Kidney (tissue), 22 donors: ENCODE measurements at places on chromosomes 1 and 21.

- DNase-seq: no peak
Observed at GRCh38 chr1:246622035-246622652, 55.9 kb downstream of the CNST start.

DNA sequence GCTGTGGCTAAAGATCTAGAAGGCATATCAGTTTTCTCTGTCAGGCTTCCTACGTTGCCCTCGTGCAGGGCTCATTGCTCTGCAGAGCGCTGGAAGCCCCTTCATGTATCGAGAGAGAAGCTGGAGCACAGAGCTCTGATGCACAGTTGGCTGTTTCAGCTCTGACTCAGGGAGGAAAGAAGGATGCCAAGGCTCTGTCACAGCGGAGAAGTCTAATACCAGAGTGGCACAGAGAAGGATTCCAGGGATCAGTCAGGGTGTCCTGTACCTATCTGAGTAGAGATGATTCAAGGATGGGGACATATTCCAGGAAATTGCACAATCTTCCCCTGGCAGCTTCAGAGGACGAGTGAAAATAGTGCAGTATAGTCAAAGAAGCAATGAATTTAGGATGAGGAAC lies 179.2 kb upstream of the FMN2 start:
- DNase-seq: no peak

GRCh38 chr1:197140121-197140520 lies 6.3 kb downstream of the ASPM start:
- DNase-seq: no peak

DNA sequence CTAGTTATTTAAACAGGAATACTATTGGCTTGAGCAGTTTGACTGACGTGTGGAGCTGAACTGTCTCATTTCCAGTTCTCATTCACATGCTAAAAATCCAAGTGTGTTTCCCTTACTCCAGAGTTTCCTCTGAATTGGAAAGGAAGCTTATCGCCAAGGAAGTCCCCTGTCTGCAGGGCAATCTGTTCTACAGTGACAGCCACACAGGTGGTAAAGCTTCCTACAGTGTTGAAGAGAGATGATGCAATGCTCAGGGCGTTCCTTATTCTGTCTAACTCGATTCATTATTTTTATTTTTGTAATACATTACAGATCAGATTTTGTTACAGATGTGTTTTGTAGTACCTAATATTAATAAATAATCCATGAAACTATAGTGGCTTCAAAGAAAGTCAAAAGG lies 41.3 kb downstream of the ADAMTS5 start:
- no peak for DNase-seq

DNA sequence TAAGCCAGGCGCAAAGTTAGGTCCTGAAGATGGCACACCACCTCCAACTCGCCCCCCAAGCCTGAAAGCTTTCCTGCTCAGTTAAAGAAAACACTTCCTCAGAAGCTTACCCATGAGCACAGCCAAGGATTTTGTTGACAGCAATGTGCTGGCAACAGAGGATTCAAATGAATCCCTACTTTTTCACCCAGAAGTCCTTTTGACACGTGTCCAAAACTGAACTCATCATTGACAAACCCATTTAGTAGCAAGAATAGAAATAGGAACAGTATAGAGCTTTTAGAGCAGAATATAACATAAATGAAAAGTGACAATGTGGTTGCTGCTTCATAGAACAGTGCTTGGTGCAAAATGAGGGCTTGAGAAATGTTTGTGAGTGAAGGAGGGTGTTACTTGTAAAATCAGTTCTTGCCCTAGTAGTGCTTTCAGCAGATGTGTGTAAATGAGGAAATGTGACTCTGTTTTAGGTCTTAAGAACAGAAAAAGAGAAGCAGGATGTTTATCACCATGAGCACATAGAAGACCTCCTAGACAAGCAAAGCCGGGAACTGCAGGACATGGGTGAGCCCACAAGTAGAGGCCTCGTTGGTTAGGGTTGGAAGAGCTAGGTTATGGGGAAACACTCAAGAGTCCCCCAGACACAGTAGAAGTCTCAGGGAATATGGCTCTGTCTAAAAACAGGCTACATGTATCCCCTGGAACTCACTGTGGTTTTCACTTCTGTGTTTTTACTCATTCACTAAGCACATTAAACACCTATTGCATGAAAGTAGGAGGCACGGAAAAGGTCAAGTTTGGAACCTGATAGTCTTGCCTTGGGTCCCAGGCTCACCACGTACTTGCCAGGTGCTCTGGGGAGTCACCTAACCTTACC lies 48.6 kb upstream of the TMEM125 start:
- DNase-seq: no peak

DNA sequence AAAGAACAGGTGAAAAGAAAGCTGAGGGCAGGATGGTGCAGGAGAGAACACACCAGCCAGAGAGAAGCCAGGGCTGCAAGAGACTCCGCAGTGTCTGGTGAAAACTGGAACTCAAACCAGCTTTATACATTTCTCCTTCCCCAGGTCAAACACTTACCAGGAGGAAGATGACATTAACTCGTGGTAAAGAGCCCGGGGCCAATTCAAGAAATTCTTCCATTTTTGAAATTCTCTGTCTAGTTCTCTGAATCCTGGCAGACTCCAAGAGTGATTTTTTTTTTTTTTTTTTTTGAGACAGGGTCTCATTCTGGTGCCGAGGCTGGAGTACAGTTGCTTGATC lies 25.8 kb upstream of the SIPA1L2 start:
- DNase-seq: no peak

DNA sequence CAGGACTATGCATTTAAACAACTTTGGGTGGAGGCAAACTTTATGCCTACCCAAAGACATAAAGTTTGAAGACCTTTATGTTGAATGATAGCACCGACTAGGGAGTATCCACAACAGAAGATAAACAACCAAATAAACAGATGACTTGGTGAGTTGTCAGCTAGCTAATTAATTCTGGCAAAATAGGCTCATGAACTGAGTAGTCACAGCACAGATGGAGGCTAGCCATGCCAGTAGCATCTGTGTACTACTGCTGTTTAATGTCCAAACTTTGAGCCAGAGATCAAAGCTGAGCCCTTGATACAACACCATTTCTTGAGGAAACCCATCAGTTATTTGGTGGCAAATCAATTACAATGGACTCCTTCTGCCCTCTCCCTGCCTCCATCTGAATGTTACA lies 40.3 kb upstream of the CCDC190 start:
- no peak for DNase-seq

- DNase-seq: no peak
Observed at GRCh38 chr1:102640872-102641271, 467.4 kb downstream of the COL11A1 start.

DNA sequence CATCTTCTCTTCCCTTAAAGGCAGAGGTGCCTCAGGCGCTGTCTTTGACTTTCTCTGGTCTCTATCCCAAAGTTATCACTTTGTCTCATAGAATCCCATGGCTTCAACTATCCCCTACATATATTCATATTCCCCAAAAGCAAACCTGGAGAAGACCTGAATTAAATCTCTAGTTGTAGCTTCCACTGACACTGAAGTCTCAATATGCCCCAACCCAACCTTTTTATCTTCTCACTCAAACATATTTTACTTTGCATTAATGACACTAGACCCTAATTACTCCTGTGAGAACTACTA lies 354.5 kb upstream of the DUSP10 start:
- no peak for DNase-seq

DNA sequence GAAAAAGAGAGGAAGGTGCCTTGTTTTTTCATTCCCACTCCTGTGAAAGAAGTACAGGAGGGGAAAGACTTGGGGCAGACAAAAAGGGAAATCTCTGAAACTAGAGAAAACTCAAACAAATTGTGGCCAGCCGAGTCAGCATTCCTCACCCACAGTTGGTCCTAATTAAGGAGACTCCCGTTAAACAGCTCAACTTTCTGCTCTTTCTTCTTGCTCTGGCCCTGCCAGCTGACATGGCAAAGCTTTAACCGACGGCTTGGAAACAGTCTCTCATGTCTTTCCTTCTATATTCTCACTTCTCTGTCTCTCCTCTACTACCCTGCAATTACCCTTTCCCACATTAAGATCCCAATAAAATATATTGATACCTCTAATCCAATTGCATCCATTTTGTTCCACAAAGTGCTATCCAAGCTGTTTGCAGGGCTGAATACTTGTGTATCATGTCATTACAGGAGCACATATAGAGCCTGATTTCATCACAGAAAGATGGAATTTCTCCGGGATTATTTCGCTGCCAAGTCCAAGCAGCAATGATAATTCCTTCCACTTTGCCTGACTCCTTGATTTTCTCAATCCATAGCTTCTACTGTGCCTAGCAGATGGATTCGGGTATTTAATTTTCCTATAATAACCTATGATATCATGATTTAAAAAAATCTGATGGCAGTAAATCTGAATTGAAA lies 65.4 kb upstream of the IPO9 start:
- peak; percentile 34 for DNase-seq

DNA sequence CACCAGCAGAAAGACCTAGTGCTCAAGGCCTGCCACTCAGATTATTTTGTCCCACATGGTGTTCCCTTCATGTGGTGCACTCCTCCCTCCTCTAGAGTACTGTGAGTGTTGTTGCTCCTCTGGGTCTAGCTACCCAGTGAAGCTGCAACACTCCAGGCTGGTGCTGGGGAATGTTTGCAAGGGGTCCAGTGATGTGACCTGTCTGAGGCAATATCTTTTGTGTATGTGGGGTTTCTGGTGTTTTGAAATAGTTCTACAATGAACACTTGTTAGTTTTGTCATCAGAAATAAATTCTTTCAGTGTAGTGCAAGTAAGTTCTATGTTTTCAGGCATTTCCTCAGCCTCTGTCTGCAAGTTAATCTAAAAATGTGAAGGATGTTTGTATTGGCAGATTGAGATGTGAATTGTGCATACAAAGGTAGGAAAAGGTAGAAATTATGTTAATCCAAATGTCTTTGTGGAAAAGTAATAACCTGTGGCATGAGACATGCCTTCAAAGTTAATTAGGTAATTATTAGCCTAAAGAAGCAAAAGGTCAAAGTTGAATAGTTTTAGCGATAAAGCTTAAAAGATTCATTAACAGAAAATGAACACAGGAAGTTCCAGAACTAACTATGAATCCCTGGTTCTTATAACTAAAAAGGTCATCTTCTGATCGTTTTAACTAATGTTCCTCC lies 616.8 kb downstream of the LTN1 start:
- DNase-seq: no peak

- DNase-seq: no peak
Observed at GRCh38 chr1:89277725-89278124, 5.1 kb upstream of the GBP5 start.

DNA sequence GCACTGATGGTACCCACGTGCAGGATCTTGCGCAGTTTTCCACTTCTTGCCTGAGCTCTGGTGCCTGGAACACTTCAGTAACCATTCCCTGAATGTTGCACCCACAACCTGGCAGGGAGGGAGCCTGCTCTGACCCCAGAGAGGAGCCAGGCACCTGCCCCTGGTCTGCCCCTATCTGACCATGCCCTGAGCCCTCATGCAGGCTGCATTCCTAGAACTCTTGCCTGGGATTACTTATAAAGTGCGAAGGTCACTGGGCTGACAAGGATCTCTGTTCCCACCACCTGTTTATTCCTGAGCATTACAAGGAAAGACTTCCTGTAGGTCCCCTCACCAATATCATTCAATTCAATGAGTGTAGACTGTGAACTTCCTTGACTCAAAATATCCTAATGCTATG lies 191.9 kb upstream of the FMN2 start:
- no peak for DNase-seq

DNA sequence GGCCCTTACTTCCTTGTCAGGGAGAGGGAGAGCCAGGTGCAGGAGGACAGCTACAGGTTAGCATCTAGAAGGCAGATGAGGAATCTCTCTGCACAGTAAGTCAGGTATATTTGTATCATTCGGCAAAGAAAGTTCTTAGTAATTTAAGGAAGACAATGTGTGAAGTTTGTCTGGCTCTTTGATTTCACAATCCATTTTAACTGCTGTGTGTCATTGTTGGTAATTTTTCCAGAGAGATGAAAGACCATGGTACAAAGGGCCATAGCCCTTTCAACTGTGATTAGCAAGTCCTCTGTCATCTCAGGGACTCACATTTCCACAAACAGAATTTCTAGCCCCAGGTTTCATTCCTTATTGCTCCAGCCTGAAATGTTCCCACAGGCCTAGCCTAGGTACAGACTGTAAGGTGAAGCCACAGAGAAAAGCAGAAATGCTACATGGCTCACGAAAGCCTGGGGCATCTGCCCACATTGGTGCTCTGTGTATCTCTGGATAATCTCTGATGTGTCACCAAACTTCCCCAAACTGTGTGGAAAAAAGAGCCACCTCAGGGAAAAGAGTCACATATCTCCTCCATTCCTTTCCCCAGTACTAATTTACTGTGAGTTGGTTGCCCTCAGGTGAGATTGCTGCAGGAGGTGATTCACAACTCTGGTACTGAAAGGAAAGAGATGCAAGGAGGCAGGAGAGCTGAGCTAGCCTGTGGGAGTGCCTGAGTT lies 70.6 kb downstream of the SYT6 start:
- DNase-seq: no peak

DNA sequence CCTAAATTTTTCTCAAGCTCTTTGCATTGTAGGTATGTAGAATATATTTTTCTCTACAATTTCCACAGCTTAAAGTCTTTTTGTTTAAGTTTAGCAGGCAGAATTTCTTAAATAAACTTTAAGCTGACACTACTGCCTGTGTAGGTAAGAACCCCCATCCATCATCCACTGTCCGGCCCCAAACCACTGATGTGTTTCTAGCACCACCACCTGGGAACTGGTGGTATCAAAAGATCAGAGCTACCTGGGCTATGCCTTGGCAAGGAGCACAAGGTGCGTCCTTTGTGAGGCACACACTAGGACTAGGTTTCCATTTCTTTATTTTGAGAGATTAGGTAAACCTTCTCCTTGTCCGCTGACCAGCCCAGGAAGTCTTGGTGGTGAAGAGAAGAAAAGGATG lies 10.5 kb upstream of the LELP1 start:
- DNase-seq: peak; percentile 55

DNA sequence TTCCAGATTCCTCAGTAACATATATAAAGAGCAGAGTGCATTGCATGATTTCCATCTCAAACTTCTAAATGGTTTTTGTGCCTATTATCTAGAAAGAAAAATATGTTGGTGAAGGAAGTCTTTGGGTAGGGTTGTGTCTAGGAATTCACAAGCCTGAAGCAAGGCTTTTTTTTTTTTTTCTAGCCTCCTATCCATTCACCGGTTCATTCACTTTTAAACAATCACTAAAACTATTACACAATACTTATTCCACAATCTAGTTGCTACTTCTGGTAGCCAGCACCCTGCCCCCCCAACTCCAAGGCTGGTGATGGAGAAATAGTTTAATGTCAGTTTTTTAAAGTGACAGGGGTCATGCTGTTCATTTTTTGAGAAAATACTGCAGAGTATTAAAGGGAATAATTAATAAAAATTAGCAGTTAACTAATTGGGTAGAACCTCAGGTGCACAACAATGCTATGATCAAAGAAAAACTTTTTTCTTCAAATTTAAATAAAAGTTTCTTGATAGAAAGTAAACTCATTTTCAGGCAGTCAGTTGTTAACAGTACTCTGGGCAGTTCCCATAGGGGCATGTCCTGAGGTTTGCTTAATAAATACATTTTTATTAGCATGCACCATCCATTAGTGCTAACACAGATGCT lies 10.9 kb downstream of the IRF2BP2 start:
- no peak for DNase-seq
